ENCODE measurements at places on chromosomes 5 and 9. TPM values are rescaled to one million over a fixed set of nuclear protein-coding genes. Genes with fewer than 3 reads are reported as not detected.

The OTP gene
- total RNA-seq = not detected

- DNase-seq = no peak
These were observed 79.1 kb upstream of the GPR151 start for GRCh38 chr5:146595088-146595487.

The PDLIM4 gene
- not detected for total RNA-seq

DNA sequence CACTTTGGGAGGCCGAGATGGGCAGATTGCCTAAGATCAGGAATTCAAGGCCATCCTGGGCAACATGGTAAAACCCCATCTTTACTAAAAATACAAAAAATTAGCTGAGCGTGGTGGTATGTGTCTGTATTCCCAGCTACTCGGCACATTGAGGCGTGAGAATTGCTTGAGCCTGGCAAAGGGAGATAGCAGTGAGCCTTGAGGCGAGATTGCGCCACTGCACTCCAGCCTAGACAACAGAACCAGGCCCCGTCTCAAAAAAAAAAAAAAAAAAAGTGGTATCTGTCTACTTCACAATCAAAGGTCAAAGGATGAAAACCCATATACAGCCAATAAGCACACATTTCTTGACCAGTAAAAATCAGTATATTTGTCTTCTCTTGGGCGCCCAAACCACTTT is 728.5 kb upstream of the ADAMTS16 start:
- no peak for DNase-seq

The BTNL3 gene
- total RNA-seq = not detected

DNA sequence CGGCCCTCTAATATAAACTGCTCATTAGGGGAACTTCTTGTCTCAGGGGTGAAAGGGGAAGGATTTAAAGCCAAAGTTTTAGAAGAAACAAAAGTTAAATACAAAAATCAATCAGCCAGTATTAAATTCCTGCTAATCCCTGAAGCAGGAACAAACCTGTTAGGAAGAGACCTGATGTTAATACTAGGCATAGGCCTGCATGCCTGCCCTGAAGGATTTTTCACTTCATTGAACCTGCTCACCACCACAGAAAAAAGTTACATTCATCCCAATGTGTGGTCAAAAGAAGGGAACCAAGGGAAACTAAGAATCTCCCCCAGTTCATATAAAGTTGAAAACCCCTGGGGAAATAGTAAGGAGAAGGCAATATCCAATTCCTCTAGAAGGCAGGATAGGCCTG is 9.4 kb upstream of the RNF180 start:
- DNase-seq = no peak

- DNase-seq = peak; percentile 69
These were observed 52.7 kb downstream of the PLK2 start for GRCh38 chr5:58407042-58407719.

DNA sequence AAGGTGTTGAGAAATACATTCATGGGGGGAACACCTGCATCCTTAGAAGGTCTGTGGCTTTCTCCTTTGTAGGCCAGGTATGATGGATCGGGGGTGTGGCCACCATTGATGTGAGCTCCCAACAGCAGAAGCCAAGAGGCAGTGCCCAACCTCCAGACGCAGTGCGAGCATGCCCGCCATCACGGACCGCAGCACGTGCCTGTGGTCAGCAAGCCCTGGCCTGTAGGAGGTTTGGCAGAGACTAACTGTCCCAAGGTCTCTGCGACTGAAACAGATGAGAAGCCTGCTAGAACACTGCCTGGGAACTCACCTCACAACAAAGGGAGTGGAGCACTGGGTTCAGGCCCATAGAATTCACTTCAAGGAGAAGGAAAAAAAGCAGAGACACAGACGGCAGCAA is 31.9 kb upstream of the ZNF354A start:
- DNase-seq = no peak

- DNase-seq = no peak
These were observed 953 bp downstream of the UBE2QL1 start for GRCh38 chr5:6449465-6450158.

The AMBP gene
- total RNA-seq = 19.8 TPM

The PCDHGC5 gene
- not detected for total RNA-seq

GRCh38 chr5:142984011-142984410 is 213.8 kb downstream of the ARHGAP26 start:
- no peak for DNase-seq

- DNase-seq = no peak
These were observed 134.3 kb upstream of the CLINT1 start for GRCh38 chr5:157993201-157993600.

DNA sequence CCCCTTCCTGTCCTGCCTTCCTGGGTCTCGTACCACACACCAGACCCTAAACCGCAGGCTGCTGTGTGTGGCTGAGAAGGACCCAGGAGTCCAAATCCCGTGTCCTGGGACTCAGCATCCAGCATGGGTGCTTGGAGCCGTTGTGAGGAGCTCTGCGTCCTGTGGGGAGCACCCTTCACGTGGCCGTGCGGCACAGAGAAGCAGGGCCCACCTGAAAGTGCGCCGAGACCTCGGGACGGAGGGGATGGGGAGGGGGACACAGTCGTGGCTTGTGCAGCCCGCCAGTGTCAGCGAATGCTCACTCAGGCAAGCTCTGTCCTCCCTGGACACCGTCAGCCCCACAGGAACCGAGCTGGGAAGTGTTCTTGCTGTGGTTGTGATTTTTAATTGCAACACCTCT is 244.6 kb downstream of the CACNA1B start:
- no peak for DNase-seq

GRCh38 chr9:125239631-125240597 is 1.2 kb downstream of the HSPA5 start:
- DNase-seq = no peak

- DNase-seq = no peak
These were observed 5.7 kb upstream of the AGGF1 start for GRCh38 chr5:77024490-77024889.

DNA sequence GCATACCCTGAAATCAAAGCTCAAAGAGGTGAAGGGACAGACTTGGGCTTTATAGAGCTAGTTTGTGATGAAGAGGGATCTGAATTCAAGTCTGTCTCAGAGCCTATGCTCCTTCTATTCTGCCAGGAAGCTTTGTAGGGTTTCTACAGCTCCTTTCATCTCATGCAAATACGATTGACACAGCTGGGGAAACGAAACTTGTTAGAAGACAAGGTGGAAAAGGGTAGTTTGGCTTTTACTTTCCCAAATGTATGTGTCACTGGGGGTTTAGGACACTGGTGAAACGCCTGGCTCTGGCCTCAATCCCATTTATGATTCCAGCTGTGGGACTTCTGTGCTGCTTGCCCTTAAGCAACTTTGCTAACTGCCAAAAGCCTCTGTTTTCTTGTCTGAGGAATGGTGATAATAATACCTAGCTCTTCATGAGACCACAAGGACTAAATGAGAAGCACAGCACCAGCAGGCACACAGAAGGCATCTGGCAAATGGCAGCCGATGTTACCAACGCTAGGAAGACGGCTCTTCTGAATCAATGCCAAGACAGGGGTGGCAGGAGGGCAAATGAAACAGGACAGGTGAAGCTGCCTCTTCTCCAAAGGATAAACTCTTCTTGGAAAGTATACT is 70.3 kb upstream of the EQTN start:
- DNase-seq = no peak

The ANKRD18B gene
- total RNA-seq = 0.58 TPM

The RPL12 gene
- 1,589 TPM for total RNA-seq

- DNase-seq = no peak
These were observed 6.4 kb upstream of the SLC2A8 start for GRCh38 chr9:127390563-127390962.

- no peak for DNase-seq
These were observed 187.1 kb downstream of the ELAVL2 start for GRCh38 chr9:23638837-23639426.

DNA sequence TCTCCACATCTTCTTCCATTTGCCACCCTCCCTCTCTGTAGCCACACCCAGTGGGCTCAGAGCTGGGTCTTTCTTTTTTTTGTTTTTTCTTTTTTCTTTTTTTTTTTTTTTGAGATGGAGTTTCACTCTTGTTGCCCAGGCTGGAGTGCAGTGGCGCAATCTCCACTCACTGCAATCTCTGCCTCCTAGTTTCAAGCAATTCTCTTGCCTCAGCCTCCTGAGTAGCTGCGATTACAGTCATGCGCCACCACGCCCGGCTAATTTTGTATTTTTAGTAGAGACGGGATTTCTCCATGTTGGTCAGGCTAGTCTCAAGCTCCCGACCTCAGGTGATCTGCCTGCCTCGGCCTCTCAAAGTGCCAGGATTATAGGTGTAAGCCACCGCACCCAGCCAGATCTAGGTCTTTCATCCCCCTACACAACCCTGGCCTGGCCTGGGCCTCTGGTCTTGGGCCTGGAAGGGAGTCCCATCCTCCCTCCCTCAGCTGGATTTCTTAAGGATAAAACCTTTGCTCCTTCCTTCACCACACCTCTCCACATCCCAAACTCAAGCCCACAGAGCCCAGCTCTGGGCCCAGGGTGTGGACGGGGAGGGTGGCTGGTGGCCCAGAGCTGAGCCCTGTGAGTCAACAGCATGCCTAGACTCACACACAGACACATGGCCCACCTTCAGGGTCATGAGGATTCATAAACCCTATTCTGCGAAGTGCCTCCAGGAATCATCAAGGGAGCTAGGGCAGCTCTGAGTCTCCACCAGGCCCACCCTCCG is 18.8 kb upstream of the KCNIP1 start:
- no peak for DNase-seq

DNA sequence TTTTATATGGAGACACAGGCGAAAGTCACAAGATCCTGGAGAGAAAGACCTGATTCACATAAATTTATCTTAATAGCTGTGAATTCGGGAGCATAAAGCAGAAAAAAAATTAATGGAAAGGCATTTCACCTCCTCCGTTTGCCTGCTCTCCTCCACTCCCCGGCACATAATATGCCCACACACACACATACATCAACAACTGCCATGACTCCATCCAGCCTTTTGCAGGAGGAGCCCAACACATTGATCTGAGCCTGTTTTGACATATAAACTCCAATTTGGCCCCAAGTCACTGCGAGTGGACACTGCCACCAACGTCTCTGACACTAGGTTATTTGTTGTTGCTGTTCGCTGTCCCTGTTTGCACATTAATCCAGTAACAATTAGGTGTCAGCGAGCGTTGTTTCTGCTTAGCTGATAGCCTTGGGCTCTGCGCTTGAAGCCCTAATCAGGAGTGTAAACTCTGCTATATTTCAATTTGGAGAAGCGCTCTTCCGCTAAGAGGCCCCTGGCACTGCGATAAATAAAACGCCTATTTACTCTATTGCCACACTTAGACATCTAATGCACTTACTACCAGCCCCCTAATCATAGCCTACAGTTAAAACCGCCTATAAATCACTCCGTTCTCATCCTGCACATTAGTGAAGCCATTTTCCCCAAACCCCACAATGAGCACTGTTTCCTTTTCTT is 195.8 kb upstream of the TBCA start:
- no peak for DNase-seq

GRCh38 chr5:57568136-57568535 is 85.5 kb upstream of the ACTBL2 start:
- no peak for DNase-seq

All from Caki2 (cell line).